ENCODE measurements at places on chromosomes 2 and 18.

GRCh38 chr2:226792155-226792881 lies 7.3 kb downstream of the IRS1 start:
- DNase-seq: no peak

GRCh38 chr2:164697688-164698461 lies 76.6 kb upstream of the GRB14 start:
- no peak for DNase-seq

- no peak for DNase-seq
Observed at GRCh38 chr2:171134624-171135230, 26.0 kb downstream of the TLK1 start.

GRCh38 chr2:122249673-122250072 lies 494.2 kb downstream of the TSN start:
- no peak for DNase-seq

DNA sequence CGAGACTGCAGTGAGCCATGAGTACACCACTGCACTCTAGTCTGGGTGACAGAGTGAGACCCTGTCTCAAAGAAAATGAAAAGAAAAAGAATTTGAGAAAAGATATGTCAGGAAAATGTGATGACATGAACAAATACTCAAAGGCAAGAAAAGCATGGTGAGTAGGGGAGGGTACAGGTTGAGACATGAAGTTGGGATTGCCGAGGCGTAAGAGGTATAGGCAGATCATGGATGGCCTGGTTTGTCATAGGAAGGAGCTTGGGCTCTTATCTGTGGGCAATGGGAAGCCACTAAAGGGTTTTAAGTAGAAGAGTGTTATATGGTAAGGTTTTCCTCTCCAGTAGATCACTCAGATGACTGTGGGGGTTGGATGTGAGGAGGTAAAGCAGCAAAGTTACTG lies 32.3 kb downstream of the SPAST start:
- no peak for DNase-seq
